ENCODE measurements at places on chromosomes 7 and 10.

- no peak for DNase-seq
Measured at GRCh38 chr7:2559283-2559950, 638 bp downstream of the IQCE start.

DNA sequence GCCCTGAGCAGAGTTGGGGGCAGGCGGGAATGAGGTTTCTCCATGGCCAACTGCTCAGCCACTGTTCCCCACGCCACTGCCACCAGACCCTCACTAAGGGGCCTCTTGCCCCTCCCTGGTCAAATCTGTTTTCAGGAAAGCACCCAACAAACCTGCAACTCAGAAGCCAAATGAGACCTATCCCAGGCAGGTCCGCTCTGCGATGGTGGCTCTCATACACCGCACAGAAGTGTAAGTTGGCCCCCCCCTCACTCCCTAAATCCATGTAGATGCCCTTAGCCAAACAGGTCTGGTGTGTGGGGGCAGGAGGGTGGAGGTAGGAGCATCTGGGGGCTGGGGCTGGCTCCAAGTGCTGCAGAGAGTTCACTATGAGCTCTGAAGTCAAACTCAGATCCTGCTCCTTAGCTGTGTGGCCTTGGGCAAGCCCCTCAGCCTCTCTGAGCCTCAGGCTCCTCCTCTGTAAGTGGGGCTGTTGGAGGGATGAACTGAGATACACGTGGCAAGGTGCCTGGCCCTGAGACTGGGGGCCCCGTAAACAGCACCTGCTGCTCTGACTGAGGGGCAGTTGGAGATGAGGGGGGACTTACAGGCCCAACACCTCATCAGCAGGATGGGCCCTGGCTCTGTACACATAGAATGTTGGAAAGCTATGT lies 1.1 kb downstream of the MMRN2 start:
- no peak for DNase-seq

DNA sequence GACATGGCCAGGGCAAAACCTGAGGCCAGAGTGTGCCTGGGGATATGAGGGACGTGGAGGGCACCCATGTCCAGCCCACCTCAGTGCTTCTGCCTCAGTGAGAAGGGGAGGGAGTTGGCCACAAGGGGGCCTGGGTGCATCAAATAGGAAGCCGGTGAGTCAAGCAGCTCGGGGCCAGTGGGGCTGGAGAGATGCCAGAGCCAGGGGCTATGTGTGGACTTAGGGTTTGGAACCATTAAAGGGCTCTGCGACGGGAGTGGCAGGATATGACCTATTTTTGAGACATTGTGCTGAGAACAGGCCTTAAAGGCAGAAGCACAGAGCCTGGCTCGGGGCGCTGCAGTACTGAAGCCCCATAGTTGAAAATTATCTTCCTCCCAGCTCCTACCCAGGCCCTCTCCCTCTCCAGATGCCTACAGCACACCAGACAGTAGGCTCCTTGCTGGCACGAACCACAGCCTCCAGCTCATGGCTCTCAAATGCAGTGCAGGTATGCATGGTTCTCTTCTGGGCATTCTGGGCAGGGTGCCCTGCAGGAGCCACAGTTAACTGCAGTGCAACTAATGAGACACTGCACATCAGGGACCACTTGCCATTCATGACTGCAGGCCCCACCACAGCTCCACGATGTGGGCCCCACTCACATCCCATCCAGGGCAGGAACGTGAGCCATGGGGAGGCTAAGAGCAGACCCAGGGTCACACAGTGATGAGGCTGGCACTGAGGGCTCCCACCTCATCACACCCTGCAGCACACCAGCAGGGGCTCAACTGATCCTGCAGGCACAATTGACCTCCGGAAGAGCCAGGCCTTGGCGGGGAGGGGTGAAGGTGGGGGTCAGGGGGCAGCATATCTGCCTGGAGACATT lies 7.2 kb upstream of the PGAM2 start:
- DNase-seq, result no peak

DNA sequence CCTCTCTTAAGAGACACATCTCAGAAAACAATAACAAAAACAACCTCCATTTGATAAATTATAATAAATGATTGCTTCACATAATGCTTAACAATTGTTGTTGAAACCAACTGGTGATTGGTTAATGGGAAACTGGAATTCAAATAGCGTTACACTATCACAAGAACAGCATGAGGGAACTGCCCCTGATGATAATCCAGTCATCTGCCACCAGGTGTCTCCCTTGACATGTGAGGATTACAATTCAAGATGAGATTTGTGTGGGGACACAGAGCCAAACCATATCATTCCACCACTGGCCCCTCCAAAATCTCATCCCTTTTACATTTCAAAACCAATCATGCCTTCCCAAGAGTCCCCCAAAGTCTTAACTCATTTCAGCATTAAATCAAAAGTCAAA lies 375.9 kb downstream of the BMPER start:
- DNase-seq, result no peak

GRCh38 chr7:38222481-38223096 lies 44.5 kb downstream of the STARD3NL start:
- no peak for DNase-seq

- DNase-seq, result no peak
Measured at GRCh38 chr10:37384923-37385322, 259.5 kb downstream of the ANKRD30A start.

GRCh38 chr10:36437367-36437766 lies 688.0 kb upstream of the ANKRD30A start:
- no peak for DNase-seq

GRCh38 chr10:124865676-124866075 lies 64.1 kb downstream of the ABRAXAS2 start:
- DNase-seq, result no peak

DNA sequence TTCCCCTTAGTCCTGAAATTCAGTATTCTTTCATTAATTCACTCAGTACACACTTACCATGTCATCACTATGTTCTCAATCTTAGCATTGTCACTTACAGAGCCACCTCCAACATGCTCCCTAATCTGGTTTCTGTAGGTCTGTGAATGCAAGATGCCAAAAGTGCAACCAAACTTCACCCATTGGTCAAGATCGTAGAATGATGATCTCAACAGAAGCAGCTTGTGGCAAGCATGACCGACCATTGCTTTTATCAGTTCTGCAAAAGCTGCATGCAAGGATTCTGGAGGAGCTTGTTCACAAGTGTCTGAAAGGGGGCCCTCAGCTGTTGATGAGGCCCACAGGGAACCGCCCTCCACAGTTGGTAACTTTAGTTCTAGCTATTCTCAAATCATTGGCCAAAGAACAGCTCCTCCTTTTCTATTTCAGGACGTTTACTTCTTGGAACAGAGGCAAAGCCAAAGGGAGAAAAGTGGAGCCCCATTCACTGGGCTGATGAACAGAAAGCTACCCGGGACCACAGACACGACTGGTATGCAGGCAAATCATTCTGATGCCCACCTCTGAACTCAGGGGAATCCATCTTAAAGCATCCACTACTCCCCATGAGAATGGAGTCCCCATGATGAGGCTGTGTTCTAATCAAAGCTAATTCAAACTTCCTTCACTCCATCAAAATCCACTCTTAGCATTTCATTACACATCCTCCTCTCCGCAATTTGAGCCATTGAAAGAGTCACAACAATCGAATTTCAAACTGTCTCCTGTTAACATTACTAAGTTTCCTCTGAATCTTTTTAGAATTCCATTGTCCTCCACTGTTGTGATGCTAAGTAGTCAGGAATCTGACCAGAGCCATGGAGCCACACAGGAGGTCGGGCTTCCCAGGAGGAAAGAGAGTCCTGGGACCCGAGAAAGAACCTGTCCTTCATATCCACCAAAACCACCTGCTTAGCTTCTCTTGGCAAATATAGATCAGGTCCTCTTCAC lies 13.9 kb downstream of the GRB10 start:
- no peak for DNase-seq

DNA sequence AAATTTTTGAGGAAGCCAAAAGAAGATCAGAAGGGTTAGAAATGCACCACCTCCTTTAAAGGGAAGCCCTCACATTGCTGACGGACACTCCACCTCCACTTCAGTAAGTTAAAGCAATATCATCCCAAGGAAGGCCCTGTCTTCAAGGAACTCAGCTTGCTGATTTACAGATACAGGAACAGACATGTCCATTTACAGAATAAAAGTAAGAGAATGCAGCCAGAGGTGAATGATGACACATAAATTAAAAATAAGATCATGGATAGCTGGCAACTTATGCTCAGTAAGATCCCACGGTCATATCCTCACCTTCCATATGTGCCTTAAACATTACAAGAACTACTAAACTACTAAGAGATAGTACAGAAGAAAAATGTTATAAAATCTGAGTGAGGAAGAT lies 20.4 kb downstream of the GRB10 start:
- DNase-seq, result no peak

DNA sequence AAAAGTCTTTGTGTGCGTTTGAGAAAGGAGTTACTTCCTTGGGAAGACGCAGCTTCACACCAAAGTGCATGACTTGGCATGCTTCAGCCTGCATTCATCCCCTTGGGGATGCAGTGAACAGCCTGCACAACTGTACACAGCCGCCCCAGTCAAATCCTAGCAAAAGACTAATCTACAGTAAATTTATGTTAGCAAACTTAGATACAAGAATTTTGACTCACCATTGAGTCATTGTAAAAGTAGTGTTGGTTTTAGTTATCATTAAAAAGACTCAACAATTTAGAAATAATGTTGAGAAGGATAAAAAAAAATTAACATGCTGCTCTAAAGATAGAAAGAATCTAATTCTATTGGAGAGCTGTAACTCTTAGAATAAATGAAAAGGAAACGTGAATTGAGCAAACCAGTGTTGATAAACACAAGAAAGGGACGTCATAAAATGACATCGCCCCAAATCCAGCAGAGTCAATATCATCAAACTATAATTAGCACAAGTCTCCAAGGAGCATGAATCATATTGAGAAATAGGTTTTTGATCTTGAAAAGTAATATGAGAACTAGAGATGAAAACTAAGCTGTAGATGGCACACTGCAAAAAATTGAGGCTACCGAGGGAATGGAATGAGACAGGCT lies 11.9 kb upstream of the OPTN start:
- no peak for DNase-seq

DNA sequence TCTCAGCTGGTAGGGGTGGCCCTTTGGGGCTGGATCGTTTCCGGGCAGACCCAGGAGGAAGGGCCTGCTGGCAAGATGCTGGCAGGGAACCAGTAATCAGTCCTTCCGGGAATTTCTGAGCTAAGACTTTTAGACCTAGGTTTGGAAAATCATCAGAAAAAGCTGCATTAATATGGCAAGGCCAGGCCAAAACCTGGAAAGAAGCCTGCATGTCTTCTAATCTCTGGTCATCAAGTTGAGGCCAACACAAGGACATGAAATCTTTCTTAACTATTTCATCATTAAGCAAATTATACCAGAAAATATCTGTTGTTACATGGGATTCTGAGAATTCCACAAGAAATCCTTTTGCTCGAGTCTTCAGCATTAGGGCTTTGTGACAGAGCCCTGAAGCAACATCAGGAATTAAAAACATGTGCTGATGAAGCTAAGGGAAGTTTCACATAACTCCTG lies 19.9 kb downstream of the CPA1 start:
- no peak for DNase-seq

- no peak for DNase-seq
Measured at GRCh38 chr10:79079490-79080355, 11.0 kb downstream of the ZMIZ1 start.

DNA sequence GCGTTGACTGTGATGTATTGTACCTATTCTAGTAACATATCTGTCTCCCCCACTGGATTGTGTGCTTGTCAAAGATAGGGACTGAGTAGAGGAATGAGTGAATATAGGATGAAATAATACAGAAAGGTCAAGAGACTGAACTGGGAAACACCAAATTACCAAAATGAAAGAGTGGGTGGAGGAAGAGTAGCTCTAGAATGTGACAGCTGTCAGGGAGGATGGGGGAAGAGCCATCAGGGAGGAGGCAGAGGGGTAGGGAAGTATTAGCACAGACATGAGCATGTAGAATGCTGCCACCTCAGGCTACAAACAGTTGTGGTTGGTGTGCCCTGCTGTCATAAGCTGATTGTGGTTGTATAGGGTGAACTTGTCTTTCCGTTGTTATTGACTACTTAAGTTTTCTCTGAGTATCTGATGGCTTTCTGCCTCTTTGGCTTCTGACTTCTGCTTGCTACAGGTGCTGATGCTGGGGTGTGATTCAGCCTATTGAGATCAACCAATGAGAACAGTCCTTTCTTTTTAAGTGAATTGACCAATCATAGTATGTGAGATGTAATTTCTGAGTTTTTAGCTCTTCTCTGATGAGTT lies 5.6 kb downstream of the CCSER2 start:
- peak; percentile 54 for DNase-seq

DNA sequence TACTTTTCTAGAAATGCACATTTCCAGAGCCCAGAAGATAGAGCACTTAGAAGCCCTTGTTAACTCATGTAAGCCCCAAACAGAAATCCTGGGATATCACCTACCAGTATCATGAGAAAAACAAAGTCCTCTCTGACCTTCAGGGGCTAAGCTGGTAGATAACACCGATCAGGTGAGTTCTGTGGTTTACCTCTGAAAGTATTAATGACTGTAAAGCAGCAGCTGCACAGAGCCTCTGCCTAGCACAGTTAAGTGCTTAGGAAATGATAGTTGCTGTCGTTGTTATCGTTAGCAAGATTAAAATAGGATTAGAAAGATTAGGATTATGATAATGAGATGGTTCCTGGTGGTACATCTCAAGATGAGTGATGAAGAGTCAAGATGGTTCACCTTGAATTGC lies 64.9 kb downstream of the PLXNA4 start:
- no peak for DNase-seq

- no peak for DNase-seq
Measured at GRCh38 chr7:128131731-128132130, 100.5 kb upstream of the LRRC4 start.

GRCh38 chr7:27199849-27200760 lies at the start of gene HOXA13:
Gene HOXA13, minus strand, starts transcription at chr7:27200091. Its CDS starts 14 bp downstream, at chr7:27200077.
- no peak for DNase-seq
